ENCODE measurements at places on chromosomes 4 and X.

GRCh38 chr4:61723492-61723891 is 523.4 kb downstream of the ADGRL3 start:
- DNase-seq = no peak

GRCh38 chr4:89595125-89595789 is 241.7 kb downstream of the SNCA start:
- DNase-seq = no peak

DNA sequence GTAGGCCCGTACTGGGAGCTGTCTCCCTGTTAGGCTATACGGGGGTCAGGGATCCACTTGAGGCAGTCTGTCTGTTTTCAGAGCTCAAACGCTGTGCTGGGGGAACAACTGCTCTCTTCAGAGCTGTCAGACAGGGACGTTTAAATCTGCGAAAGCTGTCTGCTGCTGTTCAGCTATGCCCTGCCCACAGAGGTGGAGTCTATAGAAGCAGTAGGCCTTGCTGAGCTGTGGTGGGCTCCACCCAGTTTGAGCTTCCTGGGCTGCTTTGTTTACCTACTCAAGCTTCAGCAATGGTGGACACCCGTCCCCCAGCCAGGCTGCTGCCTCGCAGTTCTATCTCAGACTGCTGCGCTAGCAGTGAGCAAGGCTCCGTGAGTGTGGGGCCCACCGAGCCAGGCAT is 27.3 kb upstream of the PHEX start:
- DNase-seq = no peak

- DNase-seq = no peak
These were observed 87.5 kb downstream of the PPP3CA start for GRCh38 chr4:101259876-101260275.

- DNase-seq = no peak
These were observed 489.3 kb upstream of the DIPK2B start for GRCh38 chrX:45689971-45690370.

- no peak for DNase-seq
These were observed 255.1 kb downstream of the C4orf33 start for GRCh38 chr4:129350834-129351721.

GRCh38 chr4:32172761-32173160 is 1452.6 kb downstream of the PCDH7 start:
- DNase-seq = no peak

DNA sequence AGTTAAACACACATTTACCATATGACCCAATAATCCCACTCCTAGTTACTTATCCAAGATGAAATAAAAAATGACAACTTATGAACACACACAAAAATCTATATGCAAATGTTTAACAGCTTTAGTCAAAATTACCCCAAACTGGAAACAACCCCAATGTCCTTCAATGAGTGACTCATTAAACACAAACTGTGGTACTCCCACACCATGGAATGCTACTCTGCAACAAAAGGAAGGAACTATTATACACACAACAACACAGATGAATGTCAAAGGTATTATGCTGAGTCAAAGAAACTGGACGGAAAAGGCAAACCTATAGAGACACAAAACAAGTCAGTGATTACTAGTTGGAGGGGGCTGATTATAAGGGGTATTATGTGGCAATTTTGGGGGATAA is 40.5 kb downstream of the MED14 start:
- no peak for DNase-seq

DNA sequence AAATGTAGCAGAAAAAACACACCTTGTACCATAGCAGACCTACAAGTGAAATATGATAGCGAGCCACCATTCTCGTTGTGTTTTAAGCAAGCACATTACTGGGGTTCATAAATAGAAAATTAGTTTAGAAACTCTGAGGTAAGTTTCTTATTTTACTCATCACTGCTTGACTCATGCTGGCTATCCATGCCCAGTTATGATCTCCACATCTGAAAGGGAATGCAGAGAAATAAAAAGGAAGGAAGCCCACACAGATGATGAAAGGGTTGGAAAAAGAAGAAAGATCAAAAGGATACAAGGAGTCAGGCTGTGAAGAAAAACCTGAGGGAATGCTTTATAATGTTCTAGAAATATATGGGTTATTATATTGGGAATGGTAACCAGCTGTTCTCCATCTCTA is 54.5 kb downstream of the CAMK2D start:
- DNase-seq = no peak

DNA sequence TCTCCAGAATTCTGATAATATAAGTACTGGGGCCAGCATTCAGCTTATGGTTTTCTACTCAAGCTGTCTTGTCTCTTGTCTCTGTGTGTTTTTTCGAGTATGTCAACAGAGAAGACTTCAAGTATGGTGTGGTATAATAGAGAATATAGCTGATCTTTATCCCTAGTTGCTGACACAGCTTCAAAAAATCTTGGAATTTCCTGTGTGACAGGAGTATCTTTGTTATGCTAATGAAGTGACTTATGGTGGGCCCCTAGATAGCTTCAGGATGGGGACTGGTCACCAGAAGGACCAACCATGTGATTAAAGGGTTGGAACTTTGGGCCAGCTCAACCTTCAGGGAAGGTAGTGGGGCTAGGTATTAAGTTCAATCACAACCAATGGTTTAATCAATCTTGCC is 2.9 kb downstream of the GPRASP3 start:
- DNase-seq = no peak

DNA sequence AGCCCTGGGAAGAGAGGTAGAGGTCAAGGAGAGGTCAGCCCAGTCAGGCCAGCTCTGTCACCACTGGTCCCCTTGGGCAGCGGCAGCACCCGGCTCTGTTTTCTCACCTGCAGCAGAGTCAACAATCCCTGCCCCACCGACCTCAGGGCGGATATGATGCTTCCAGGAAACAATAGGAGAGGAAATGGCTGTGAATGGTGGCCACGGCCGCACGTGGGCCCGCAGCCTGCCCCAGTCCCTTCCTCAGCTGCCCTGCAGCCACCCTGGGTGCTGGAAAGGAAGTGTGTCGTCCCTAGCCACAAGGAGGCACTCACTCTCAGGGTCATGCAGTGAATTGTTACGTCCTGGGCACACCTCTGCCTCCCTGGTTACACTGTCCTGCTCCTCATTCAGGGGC is 92.5 kb upstream of the ENPP6 start:
- DNase-seq = no peak

DNA sequence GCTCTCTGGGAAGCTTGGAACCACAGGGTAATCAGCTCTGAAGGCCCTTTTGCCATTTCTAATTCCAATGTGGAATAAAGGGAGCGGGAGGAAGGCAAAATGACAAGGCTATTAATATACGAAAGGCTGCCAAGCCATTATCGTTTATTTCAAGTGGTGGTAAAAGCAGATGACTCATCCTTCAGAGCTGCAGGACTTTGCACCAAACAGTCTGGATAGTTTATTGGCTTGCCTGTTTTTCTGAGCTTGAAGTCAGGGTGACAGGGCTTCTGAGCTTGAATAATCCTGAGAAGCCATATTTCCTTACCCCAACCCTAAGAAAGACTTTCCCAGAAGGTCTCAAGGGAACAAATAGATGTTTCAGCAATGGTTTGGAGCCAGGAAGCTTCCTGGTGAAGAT is 7.7 kb upstream of the GABRE start:
- DNase-seq = no peak

GRCh38 chrX:134999469-134999868 is 8.7 kb downstream of the SMIM10 start:
- no peak for DNase-seq

DNA sequence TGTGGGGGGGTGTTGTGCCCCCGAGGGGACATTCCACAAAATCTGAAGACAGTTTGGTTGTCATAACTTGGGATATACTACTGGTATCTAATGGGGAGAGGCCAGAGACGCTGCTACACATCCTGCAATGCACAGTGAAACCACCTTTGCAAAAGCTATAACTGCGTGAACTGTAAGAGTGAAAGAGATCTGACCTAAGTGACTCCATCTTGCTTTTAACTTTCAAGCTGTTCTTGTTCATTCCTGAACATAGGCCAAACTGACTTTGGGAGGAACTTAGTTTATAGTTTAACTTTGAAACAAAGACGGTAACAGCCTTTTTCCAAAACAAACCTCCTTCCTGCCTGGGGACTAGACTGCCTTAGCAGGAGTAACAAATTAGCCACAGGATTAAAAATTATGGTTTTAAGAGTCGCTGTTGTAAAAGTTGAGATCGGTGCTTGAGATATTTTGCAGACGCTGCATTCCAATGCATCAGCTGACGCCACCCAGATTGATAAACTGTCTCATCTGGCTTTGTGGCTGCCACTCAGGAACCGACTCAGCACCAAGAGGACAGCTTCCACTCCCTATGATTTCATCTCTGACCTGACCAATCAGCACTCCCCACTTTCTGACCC is 70.9 kb downstream of the ATXN3L start:
- DNase-seq = no peak

DNA sequence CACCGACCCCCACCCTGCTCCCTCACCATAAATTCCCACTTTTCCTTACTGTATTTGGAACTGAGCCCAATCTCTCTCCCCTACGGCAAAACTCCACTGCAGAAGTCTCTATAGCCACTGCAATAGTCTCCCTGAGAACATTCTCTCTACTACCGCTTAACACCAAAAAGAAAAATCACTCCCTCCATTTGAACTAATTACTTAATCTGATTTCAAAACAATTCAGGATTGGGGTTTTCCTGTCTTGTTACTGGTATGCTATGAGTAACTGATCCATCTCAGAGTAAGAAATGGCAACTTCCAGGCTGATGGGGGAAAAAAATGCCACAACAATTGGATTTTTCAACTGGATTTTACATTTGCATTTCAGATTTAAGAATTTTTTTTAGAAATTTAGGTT is 5.8 kb downstream of the PAPSS1 start:
- DNase-seq = no peak

DNA sequence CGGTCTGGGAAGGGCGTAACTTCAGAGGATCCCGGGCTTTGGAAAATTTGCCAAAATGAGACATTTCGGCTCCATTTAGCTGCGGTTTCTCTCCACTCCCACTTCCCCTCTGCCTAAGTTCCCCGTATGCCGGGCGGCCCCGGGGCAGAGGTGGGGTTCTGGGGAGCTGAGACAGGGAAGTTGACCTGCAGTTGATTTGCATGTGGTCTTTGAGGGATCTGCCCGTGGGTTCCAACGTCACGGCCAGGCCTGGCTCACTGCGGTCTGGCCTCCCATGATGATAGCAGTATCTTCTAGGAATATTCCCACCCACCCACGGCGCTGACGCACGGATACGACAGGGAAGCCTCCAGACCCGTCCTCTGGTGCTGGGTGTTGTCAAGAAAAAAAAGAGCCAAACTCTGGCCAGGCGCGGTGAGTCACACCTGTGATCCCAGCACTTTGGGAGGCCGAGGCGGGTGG is 27.3 kb upstream of the CRLF2 start:
- peak; percentile 18 for DNase-seq

DNA sequence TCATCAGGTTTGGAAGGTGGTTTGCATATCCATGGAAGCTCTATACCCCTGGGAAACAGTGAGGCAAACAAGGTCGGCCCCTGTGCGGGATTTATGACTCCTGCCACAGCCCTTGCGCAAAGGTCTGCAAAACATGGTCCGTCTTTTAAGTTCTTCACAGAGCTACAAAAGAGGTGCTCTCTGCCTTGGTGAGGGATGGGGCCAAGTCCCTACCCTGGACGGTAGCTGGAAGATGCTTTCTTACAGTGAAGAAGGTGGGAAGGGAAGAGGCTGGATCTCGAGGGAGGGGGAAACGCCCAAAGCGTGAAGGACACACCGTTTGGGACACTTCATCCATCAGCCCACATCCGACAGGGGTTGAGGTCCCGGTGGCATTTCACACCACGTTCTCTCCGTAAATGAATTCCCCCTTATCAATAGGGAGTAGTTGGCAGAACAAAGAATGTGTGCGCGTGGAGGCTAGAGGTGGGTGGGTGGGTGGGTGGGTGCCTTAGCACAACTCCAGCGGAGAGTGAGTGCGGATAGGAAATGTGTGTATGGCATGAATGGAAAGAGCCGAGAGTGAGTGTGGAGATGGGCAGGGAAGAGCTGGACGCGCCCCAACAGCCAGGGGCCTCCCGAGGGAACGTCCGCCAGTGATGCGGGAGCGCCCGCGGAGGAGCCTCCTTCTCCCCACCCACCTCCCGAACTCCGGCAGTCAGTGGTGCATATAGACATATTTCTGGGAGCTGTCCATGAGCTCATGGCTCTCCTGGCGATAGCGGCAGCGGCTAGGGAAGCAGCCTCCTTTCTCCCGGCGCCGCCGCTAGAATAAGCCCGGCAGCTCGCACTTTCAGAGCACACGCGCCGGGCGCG is 68.3 kb downstream of the LARP7 start:
- DNase-seq = peak; percentile 14

DNA sequence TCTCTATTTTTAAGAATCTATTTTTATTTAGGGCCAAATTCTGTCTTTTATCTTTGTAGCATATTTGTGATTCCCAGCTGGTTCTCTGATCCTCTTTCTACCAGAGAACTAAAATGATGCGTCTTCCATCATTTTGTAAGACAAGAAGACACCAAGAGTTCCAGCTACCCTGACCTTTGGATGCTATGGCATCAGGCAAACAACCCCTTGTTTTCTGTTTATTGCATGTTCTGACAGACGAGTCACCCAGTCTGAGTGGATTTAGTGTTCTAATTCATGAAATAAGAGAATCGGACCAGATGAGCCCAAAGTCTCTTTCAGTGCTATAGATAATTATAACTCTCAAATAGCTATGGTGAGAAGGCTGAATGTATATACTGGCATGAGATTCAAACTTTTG is 69.7 kb downstream of the ZFYVE28 start:
- no peak for DNase-seq

- DNase-seq = no peak
These were observed 206.7 kb downstream of the FRMPD4 start for GRCh38 chrX:12344954-12345353.

DNA sequence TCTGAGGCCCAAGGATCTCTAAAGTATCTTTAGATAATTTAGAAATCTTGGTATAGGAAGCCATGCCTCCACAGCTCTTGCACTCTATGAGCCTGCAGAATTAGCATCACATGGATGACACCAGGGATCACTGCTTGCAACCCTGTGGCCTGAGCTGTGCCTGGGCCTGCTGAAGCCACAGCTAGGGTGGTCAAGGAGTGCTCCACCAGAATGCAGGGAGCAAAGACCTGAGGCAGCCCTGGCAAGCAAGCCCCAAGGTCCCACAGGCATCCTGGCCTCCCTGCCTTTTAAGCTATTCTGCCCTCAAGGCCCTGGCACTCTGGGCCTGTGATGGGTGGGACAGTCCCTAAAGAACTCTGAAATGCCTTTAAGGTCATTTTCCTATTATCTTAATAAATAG is 105.2 kb upstream of the NALF2 start:
- no peak for DNase-seq

DNA sequence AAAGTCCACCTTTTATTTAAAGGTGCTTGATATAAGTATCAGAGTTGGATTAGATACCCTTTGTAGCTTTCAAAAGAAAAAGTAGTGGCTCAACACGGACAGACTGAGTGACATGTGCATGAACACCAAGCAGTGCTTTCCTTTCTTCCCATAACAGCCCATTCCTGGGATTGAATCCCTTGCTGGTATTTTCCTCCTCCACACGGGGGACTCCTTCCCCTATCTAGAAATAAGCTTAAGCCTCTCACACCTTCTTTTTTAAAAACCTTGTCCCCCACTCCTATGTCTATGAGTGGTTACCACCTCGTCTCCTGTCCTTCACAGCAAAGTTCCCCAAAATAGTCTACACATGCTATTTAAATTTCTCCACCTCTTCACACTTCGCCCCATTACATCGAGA is 5.1 kb downstream of the AP1S2 start:
- DNase-seq = no peak

GRCh38 chr4:116385583-116385982 is 699.8 kb downstream of the TRAM1L1 start:
- no peak for DNase-seq

GRCh38 chrX:47229427-47229826 is 3.4 kb upstream of the USP11 start:
- DNase-seq = no peak

Data from activated CD8-positive, alpha-beta memory T cell treated with anti-CD3 and anti-CD28 coated beads, Interleukin-2, amount 50 U/mL, for 4 hours (primary cell).